Neuronal stem cell (in vitro differentiated cells): ENCODE measurements at places on chromosomes 1 and 21.

- DNase-seq, result peak; percentile 6
Observed at GRCh38 chr1:89633800-89634625, 1.1 kb downstream of the LRRC8C start.

DNA sequence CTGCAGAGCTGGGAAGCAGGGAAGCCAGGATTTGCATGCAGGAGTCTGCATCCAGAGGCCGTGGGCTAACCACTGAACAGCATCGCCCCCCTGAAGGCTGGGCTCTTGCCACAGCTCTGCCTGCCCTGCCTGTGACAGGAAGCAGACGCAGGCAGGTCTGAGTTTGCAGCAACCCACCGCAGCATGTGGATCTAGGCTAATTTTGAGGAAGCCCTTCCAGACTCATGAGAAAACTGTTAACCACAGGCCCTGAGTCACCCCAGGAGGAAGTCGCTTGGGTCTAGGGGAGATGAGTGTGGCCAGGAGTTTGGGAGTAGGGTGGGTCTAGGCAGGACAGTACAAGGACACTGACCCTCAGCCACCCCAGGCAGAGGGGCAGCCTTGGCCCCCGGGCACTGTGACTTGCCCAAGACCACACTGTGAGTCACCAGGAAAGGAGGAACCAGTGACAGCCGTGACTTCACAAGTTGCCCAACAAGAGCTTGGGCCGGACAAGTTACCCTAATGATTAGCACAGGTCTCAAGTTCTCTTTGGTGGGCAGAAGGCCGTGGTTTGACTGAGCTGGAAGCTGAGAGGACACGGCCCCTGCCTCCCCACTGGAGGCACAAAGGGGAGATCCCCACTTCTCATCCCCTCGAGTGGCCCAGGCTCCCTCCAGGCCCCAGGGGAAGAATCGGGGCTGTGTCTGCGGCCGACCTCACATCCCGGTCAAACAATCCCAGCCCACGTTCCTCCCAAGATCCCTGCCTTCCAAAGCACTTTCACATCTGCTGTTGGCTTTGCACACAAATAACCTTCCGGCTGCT is 826 bp downstream of the LAPTM5 start:
- no peak for DNase-seq

DNA sequence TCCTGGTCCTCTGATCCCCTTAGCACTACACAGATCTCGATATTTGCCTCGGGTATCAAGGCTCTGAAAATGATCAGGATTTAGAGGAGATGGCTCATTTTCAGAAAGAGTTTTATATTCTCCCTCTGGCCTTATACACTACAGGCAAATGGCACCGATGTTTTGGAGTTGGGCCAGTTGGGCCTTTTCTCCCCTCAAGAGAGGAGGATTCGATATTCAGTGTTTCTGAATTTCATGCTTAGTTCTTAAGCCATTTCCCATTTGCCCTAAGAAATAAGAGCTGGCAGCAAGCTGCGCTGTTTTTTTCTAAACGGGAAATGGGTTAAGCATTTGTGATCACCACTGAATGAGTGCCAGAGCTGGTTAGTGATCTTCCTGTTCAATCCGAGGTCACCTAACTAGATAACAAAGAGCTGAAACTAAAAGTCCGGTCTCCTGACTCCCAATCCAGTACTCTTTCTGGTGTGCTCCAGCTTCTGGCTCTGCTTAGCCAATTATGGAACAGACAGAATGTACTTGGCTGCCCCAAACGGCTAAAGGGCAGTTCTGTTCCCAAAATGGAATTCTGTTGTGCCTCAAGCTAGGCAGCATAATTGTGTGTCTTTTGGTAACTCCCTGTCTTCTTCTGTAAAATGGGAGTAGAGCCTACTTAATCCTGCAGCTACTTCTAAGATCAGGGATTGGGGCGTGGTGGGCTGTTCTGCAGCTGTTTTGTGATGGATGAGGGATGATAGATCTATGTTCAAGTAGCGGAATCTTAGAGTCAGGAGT is 1.2 kb upstream of the CPT2 start:
- DNase-seq, result no peak

DNA sequence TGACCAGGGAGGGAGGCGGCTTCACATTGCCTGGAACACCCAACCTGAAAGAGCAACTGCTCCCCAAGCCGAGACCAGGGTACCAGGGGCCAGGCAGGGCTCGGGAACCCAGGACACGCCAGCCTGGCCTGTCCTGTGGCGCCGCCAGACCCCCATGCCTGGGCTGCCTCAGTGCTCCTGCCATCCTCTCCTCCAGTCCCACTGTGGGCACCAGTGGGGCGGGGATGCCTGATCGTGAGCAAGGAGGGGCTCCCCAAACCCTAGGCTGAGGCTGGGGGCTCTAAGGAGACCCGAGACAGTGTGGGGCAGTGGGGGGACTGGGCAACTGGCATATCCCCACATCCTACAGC is 45.1 kb downstream of the WNT9A start:
- DNase-seq, result no peak

GRCh38 chr1:96060621-96061020 is 661.0 kb upstream of the PTBP2 start:
- DNase-seq, result no peak

DNA sequence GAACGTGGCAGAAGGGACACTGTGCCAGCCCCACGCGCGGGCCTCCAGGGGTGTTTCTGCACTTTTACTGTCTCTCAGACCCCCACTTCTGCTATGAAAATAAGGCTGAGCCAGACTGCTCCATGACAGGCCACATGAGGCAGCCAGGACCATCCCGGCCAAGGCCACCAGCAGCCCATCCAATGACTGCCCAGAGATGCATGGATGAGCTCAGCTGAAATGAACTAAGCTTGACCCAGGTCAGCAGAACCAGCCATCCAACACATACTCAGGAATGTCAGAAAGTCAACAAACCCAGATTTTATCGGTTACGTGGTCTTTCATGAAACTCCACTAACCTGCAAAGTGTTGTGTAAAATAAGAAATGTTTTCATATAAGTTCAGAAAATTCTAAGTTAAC is 51.2 kb downstream of the CCDC185 start:
- no peak for DNase-seq

DNA sequence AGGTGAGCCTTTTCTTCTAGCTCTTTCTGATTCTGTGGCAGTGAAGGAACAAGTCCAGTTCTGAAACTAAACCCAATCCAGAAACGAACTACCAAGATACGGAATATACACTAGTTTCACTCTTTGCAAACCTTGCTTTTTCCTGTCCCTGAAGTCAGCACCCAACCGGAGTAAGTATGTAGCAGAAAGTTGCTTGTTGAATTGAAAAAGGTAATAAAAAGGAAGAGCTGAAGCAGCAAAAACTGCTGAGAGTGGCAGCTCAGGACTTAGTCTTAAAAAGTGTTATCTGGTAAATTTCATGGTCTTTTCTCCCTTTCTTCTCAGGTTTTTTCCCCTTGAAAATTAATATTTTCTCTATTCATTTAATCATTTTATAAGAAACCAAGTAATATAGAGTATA is 9.4 kb upstream of the NT5C1A start:
- no peak for DNase-seq
